ENCODE measurements at places on chromosomes 16 and 17.

DNA sequence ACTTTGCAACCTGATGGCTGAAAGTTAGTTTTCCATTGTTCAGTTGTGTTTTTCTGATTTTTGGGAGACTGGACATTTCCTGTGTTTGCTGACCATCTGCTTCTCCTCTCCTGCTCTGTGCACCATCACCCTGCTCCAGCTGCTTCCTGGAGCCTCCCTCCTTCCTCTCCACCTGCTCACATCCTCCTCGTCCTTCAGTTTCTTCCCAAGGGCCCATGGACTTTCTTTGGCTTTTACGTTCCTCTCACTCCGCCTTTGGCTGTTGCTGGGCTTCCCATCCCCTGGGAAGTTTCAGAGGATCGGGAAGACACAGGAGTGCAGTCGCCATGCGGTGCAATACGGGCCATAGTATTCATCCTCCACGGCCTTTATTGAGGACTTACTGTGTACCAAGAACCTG is 61.6 kb downstream of the TNFRSF13B start:
- DNase-seq, result no peak

DNA sequence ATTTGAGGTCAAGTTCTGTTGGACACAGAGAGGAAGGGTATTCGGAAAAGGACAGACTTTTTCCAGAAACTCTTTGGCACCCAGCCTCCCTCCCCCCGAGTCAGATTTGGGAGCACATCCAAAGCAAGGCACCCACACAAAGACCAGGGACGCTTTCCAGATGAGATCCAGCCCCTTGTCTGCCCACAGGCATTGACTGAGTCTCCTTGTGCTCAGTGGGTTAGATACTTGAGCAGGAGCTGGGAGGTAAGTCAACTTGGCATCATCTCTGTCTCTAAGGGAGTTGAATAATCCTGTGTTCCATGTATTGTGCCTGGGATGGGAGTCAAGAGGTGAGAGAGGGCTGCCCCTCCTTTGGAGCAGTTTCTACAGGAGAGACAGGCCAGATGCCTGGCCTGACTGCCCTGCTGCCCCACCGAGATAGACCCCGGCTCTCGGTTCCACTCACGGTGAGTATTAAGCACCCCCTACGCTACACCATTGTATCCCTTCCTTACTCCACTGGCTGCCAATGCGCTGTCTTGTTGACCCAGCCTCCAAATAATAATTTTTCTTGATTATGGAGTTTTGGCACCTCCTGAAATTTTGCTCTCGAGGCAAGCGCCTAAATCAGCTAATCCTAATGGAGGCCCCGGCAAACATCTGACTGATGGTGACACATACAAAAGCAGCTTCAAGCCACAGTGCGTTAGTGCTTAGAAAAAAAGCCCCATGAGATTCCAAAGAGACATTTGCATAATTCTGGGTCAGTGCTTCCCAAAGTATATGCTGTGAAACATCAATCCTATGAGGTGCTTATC is 29.6 kb upstream of the MAP3K14 start:
- DNase-seq, result no peak

DNA sequence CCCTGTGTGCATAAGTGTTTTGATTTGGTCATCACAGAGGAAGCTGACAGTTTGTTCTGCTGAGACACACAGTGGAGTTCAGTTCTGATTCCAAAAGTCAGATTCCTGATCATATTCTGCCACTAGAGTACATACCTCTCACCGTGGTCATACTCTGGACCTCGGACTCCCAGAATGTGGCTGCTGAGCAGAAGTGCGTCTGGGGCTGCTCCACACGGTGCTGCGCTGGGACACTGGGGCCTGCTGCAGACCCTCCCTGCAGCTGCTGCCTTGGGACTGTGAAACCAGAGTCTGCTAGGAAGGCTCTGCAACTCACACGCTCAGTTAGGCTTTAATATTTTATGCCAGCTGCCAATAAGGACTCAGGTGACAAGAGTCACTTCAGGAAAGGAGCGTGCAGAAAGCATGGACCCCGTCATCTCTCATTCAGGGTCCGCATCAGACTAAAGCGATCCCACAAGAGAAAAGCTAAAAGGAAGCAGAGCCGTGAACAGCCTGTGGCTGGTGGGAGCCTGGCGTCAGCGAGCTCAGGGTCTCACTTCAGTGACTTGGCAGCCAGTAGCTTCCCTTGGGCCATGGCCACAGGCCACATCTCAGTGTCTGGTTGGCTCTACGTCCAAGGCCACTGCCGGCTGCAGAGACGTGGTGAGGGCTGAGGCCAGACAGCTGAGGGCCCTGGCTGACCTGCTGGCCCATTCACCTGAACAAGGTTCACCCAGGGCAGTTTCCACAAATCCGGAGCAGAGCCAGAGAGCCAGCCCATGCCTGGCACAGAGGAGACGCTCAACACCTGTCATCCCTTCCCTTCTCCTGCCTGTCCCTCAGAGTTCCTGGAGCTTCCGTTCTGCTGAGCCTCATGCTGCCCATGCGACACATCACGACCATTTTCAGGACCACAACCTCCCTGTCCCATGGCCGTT is 24.7 kb upstream of the KIFC3 start:
- no peak for DNase-seq

- DNase-seq, result no peak
These were observed 4.9 kb downstream of the POLG2 start for GRCh38 chr17:64491994-64492393.

- no peak for DNase-seq
These were observed 48.7 kb upstream of the PLCG2 start for GRCh38 chr16:81730090-81731051.

DNA sequence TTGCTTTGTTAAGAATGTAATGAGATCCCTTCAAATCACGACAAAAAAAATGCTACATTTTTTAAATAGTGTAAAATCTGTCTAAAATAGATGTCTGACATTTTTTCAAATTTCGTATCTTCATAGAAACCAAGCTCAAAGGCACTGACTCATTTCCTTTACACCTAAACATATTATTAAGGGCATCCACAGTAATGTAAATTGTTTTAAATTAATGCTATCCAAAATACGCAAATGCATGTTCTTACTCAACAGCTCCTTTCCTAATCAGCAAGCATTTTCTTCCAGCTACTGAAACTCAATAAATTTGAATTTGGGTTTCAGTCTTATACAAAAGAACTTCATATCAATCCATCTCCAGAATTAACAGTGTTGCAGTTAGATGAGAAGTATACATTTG is 4.3 kb downstream of the C16orf87 start:
- no peak for DNase-seq

GRCh38 chr16:4373909-4374742 is 2.5 kb downstream of the VASN start:
- DNase-seq, result no peak

DNA sequence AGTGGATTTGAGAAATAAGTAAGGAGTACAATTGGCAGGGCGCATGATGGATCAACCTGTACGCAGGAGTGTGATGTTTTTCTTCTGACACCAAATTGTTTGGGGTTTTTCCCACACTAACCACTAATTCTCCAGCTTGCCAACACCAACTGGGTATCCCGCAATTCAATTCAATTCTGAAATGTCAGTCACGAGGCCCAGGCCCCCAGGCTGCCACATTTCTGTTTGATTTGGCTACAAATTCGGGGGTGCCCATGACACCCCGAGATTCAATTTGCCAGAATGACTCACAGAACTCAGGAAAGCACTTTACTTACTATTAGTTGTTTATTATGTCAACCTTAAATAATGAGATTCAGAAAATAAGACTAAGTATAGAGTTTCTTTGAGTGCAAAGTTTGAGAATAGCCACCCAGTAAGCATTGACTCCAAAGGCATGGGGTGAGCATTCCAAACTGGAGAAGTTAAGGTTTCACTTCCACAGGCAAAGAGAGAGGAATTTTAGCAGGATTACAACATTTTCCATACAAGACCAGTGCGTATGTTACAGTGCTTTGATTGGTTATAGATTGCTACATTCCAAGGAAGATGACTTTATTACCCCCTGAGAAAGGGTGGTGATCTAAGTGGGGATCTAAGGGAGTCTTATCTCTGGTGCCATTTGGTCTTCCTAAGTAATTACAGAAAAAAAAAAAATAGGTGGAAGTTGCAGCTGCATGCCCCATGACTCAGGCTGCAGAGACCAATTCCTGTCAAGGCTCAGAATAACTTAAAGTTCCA is 11.5 kb downstream of the SLC46A1 start:
- no peak for DNase-seq

DNA sequence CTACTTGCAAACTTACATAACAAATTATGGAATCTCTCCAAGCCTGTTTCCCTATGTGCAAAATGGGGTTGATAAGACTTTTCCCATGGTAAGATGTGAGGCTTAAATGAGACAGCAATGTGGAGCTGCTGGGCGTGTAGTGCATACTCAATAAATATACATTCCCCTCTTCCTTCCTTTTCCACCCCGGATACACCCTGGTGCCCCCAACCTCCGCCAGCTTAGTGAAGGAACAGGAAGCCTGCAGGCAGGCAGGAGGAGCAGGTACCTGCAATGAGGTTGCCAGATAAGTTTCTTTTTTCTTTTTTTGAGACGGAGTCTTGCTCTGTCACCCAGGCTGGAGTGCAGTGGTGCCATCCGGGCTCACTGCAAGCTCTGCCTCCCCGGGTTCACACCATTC is 14.9 kb downstream of the C17orf50 start:
- no peak for DNase-seq

GRCh38 chr16:57944970-57945739 is 25.8 kb downstream of the CNGB1 start:
- DNase-seq, result no peak

DNA sequence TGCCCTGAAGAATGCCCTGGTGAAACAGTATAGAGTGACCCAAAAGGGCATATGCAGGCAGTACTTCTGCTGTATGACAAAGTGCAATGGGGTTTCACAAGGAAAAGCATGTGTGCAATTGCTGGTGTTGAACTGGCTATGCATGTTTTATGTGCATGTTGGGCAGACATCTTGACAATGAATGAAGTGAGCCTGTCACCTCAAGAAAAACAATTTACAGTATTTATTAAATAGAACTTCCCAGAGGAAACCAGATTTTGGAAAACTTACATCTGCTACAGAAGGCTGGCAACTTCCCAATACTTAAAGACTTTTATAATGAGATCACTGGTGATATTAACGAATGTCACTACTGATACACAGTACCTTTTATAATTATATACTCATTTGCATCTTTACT is 30.6 kb downstream of the C17orf67 start:
- no peak for DNase-seq

DNA sequence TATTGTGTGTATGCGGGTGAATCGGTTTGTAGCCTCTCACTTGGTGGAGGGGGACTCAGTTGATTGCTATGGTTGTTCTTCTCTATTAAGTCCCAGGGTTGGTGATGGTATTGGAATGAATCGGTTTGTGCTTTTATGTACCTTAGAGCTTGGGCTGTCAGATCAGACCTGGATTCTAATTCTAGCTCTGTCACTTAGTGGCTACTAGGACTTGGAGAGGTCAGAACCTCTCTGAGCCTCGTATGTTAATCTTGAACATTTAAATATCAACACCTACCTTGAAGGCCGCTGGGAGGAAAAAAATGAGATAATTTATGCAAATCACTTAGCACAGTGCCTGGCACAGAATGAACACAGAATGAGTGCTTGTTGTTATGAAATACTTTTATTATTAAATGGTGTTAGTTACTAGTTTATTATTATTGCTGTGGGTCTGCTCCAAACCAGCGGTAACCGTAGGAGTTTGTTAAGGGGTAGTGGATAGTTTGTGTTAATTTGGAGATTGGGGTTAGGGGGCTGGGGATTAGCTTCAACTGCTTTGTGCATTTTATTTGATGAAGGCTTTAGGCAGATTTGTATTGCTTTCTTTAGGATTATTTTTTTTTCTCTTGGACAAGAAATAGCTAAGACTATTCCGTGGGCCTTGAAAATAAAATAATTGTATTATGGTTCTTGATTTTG is 3.5 kb downstream of the KDM6B start:
- no peak for DNase-seq

- no peak for DNase-seq
These were observed 20.8 kb upstream of the TBX2 start for GRCh38 chr17:61378658-61379456.

GRCh38 chr17:49388692-49389513 is 25.8 kb downstream of the PHB1 start:
- DNase-seq, result no peak
